Naive thymus-derived CD4-positive, alpha-beta T cell (primary cell): ENCODE measurements at places on chromosomes 3 and 15. TPM values are rescaled to one million over a fixed set of nuclear protein-coding genes. Genes with fewer than 3 reads are reported as not detected.

Gene MME
- not detected for polyA plus RNA-seq

Gene IL12A
- polyA plus RNA-seq = 0.24 TPM

Gene ABCC5
- polyA plus RNA-seq = 8.6 TPM

Gene GOLGA6B
- polyA plus RNA-seq = not detected

Gene THPO
- not detected for polyA plus RNA-seq

Gene ARGFX
- polyA plus RNA-seq = not detected

- H3K27me3 ChIP-seq = no peaks in the 10 kb centered on the region
- peaks cover 7% of the 10 kb centered on the region for H3K36me3 ChIP-seq
- no peak overlapping the region for H3K27ac ChIP-seq
- DNase-seq = no peak
- H3K4me1 ChIP-seq = peaks cover 4% of the 10 kb centered on the region
- no peak overlapping the region for H3K4me3 ChIP-seq
Observed at GRCh38 chr3:9846931-9847488, 3.2 kb upstream of the RPUSD3 start.

GRCh38 chr3:136070334-136070733 lies 104.8 kb downstream of the PPP2R3A start:
- DNase-seq = no peak
- H3K4me3 ChIP-seq = no peak overlapping the region
- no peaks in the 10 kb centered on the region for H3K4me1 ChIP-seq
- no peaks in the 10 kb centered on the region for H3K27me3 ChIP-seq

GRCh38 chr15:87498560-87498959 lies 758.0 kb downstream of the NTRK3 start:
- no peaks in the 10 kb centered on the region for H3K4me1 ChIP-seq
- no peak overlapping the region for H3K4me3 ChIP-seq
- no peaks in the 10 kb centered on the region for H3K36me3 ChIP-seq
- DNase-seq = no peak

GRCh38 chr3:124960105-124960504 lies 25.6 kb upstream of the MUC13 start:
- no peaks in the 10 kb centered on the region for H3K36me3 ChIP-seq
- no peaks in the 10 kb centered on the region for H3K4me1 ChIP-seq
- no peaks in the 10 kb centered on the region for H3K27me3 ChIP-seq
- H3K27ac ChIP-seq = no peak overlapping the region

DNA sequence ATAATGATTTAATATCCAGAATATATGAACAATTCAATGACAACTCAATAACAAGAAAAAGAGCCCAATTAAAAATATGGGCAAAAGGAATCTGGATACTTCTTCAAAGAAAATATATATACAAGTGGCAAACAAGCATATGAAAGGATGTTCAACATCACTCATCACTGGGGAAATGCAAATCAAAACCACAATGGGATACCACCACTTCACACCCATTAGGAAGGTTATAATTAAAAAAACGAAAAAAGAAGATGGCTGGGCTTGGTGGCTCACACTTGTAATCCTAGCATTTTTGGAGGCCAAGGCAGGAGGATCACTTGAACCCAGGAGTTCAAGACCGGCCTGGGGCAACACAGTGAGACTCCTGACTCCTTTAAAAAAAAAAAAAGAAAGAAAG lies 4.1 kb downstream of the CCDC12 start:
- H3K4me1 ChIP-seq = peaks cover 58% of the 10 kb centered on the region
- no peaks in the 10 kb centered on the region for H3K36me3 ChIP-seq
- DNase-seq = no peak
- no peak overlapping the region for H3K27ac ChIP-seq
- no peak overlapping the region for H3K4me3 ChIP-seq
- no peaks in the 10 kb centered on the region for H3K27me3 ChIP-seq

DNA sequence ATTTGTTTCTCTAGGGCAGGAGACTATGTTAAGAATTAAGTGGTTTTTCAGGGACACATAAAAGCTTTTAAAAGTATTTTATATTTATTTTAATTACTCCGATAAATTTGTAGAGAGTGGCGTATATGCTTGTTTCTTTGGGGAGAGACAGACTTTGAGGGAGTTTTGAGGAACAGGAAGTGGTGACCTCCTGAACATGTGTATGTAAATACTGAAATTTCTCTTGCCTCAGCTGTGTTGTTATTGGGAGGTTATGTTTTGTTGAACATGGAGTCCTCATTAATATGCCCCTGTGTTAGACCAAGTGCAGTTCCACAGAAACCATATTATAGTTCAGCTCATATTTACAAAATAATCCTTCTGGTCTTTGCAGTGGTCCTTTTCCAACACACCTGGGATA lies 41.8 kb upstream of the UTS2B start:
- H3K4me1 ChIP-seq = no peaks in the 10 kb centered on the region
- no peak overlapping the region for H3K27ac ChIP-seq
- no peaks in the 10 kb centered on the region for H3K36me3 ChIP-seq
- H3K27me3 ChIP-seq = no peaks in the 10 kb centered on the region

DNA sequence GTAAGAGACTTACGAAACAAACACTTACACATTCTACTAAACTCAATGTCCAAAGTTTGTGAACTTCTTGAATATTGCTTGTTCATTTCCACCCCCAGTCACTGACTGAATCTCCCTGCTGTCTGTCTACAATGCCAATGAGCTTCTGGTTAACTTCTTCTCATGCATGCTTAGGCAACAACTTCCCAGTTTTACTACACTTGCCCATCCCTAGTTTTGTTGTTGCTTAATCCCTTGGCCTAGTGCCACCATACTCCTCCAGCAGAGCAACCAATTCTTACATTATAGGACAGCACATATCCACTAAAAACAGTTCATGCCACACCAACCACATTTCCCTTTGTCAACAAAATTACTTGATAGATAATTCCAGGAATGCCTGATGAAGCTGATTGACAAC lies 40.9 kb upstream of the CCR2 start:
- peaks cover 4% of the 10 kb centered on the region for H3K4me1 ChIP-seq
- H3K27ac ChIP-seq = no peak overlapping the region
- H3K4me3 ChIP-seq = no peak overlapping the region
- no peaks in the 10 kb centered on the region for H3K36me3 ChIP-seq

GRCh38 chr3:72722930-72723726 lies 125.1 kb downstream of the SHQ1 start:
- no peaks in the 10 kb centered on the region for H3K36me3 ChIP-seq
- H3K4me3 ChIP-seq = no peak overlapping the region
- no peaks in the 10 kb centered on the region for H3K27me3 ChIP-seq
- H3K4me1 ChIP-seq = no peaks in the 10 kb centered on the region
- DNase-seq = no peak

- H3K4me3 ChIP-seq = no peak overlapping the region
- no peaks in the 10 kb centered on the region for H3K27me3 ChIP-seq
- no peaks in the 10 kb centered on the region for H3K4me1 ChIP-seq
- no peak overlapping the region for H3K27ac ChIP-seq
- H3K36me3 ChIP-seq = no peaks in the 10 kb centered on the region
Observed at GRCh38 chr15:69834267-69834666, 263.4 kb downstream of the TLE3 start.

GRCh38 chr15:41965441-41966413 lies 6.6 kb downstream of the EHD4 start:
- H3K36me3 ChIP-seq = no peaks in the 10 kb centered on the region
- DNase-seq = no peak
- H3K27me3 ChIP-seq = no peaks in the 10 kb centered on the region
- H3K27ac ChIP-seq = no peak overlapping the region
- H3K4me1 ChIP-seq = peaks cover 12% of the 10 kb centered on the region

DNA sequence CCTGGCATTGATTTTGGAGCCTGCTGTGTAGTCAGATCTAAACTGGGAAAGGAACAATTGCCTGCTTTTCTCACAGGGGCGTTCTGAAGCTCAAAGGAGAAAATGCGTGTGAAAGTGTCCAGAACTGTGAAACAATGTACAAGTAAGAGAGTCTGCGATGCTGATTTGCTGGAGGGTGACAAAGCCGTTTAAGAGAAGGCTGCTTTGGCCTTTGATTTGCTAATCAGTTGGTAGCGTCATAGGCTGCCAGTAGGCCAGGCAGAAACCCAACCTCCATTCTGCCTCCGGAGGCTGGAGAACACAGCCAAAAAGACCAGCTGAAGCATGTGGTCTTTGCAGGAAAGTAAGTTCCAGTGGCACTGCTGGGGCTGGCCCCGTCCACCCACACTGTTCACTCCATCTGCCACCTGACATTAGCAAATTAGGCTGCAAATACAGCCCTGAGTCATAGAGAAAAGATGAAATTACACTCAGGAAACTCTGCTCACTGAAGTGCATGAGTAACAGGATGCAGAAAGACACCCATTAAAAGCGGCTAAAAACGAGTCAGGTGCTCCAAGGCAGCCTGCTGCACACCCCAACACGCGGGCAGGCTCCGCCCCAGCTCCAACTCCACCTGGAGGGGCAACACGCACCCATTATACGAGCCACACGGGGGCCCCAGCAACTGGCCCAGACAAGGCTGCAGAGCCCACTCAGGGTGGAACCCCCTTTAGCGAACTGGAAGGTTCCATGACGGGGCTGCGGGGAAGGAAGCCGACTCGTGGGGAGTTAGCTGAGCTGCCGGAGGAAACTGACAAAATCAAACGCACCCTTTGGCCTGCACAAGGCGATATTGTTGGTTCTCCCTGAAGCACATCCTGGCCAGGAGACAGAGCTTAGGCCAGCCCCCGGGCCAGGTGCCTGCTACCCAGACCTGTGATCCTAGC lies 31.6 kb downstream of the ZDHHC19 start:
- no peaks in the 10 kb centered on the region for H3K27me3 ChIP-seq
- H3K27ac ChIP-seq = peak overlapping the region; percentile 79
- DNase-seq = peak; percentile 87
- no peaks in the 10 kb centered on the region for H3K36me3 ChIP-seq
- peaks cover 29% of the 10 kb centered on the region for H3K4me1 ChIP-seq

GRCh38 chr15:94972314-94972713 lies 741.0 kb downstream of the MCTP2 start:
- no peak for DNase-seq
- no peak overlapping the region for H3K27ac ChIP-seq
- no peaks in the 10 kb centered on the region for H3K27me3 ChIP-seq
- H3K4me1 ChIP-seq = no peaks in the 10 kb centered on the region
- H3K36me3 ChIP-seq = no peaks in the 10 kb centered on the region

DNA sequence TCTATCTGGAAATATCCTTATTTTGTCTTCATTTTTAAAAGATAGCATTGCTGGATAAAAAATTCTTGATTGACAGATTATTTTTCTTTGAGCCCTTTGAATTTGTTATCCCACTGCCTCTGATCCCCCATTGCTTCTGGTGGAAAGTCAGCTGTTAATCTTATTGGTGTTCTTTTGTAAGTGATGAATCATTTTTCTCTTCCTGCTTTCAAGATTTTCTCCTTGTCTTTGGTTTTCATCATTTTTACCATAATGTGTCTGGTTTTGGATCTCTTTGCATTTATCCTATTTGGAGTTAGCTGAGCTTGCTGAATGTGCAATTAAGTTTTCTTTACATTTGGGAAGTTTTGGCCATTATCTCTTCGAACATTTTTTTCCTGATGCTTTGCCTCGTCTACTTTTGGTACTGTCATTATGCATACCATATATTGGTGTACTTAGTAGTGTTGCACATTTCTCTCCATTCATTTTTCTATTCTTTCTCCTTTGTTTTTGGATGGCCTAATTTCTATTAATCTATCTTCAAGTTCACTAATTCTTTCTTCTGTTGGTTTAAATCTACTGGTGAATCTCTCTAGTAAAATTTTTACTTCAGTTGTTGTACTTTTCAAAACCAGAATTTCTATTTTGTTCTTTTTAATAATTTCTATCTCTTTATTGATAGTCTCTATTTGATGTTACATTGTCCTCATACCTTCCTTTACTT lies 440.0 kb upstream of the PROK2 start:
- no peaks in the 10 kb centered on the region for H3K4me1 ChIP-seq
- H3K36me3 ChIP-seq = no peaks in the 10 kb centered on the region
- H3K27me3 ChIP-seq = no peaks in the 10 kb centered on the region
- DNase-seq = no peak

- no peaks in the 10 kb centered on the region for H3K36me3 ChIP-seq
- H3K27me3 ChIP-seq = no peaks in the 10 kb centered on the region
- H3K27ac ChIP-seq = no peak overlapping the region
- no peaks in the 10 kb centered on the region for H3K4me1 ChIP-seq
- no peak for DNase-seq
Observed at GRCh38 chr3:194905696-194906095, 220.0 kb downstream of the FAM43A start.

DNA sequence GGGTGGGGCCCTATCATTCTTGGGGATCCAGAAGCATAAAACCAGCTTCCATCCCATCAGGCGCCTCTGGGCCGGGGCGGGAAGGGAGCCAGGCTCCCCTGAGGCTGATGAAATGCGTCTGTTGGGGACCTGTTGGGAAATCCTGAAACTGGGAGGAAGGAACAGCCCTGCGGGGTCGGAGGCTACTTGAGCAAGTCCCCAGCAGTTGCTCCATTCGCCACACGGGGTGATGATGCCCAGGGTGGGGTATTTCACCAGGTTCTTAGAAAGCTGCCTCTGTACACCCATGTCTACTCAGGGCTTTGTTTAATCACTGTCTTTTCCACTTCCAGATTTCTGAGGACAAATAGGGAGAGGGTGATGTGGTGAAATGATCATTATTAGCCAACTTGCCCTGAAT lies 25.4 kb upstream of the TSEN2 start:
- no peaks in the 10 kb centered on the region for H3K4me1 ChIP-seq
- no peaks in the 10 kb centered on the region for H3K27me3 ChIP-seq
- no peak overlapping the region for H3K27ac ChIP-seq
- no peak for DNase-seq

DNA sequence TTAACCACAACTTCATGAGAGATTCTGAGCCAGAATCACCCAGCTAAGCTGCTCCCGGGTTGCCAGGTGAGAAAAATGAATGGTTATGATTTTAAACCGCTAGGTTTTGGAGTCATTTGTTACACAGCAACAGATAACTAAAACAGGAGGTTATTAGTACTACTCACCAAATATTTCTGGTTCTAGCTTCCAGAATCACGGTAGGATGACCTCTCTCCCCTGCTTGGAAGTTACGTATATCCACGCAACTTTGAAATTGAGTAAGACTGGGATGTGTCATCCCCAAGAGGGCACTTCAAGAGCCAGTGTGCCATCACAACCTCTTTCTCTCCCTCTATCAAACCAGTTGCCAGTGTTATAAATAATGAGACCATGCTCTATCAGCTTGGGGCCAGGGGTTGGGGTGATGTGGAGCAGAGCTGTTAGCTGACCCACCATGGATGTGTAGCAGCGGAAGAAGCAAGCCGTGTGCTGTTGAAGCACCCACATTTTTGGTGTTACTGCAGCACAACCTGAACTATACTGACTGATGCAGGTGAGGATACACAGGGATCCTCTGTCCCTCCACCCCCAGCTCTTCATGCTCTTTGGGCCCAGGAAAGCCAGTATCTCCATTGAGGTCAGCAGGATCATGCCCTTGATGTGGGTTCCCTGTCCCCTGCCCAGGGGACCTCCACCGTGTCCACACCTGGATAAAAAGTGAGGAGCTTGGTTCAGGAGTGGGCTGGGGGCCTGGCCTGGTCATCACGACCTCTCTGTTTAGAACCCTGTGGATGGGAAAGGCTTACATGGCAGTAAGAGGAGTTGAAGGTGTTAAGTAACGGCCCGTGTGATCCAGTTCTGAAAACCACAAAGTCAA lies 19.4 kb upstream of the ALDH1A3 start:
- H3K36me3 ChIP-seq = no peaks in the 10 kb centered on the region
- no peaks in the 10 kb centered on the region for H3K4me1 ChIP-seq
- no peak for DNase-seq
- H3K4me3 ChIP-seq = no peak overlapping the region
- H3K27ac ChIP-seq = no peak overlapping the region
